Right renal pelvis (tissue), 4 donors: ENCODE measurements at places on chromosomes 11 and 22. TPM values are rescaled to one million over a fixed set of nuclear protein-coding genes. Genes with fewer than 3 reads are reported as not detected.

GRCh38 chr11:106670069-106670468 lies 348.2 kb downstream of the GUCY1A2 start:
- DNase-seq, result no peak

- DNase-seq, result no peak
These were observed 23.1 kb upstream of the MICAL2 start for GRCh38 chr11:12087075-12088004.

- DNase-seq, result no peak
These were observed 13.8 kb upstream of the PAMR1 start for GRCh38 chr11:35539256-35539655.

- no peak for DNase-seq
These were observed 29.5 kb upstream of the FTH1 start for GRCh38 chr11:61996933-61997332.

DNA sequence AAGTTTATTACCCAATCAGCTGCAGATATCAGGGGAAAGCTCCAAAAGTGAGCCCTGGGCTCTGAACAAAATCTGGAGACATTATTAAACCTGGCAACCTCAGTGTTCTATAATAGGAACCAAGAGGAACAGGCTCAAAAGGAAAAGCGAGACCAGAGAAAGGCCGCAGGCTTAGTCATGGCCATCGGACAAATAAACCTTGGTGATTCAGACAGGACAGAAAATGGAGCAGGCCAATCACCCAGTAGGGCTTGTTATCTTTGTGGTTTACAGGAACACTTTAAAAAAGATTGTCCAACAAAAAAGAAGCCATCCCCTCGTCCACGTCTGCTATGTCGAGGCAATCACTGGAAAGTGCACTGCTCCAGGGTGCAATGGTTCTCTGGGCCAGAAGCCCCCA lies 7.7 kb upstream of the PANX1 start:
- DNase-seq, result no peak

The RNF26 gene
- polyA plus RNA-seq, result 32.3 TPM
